ENCODE measurements at places on chromosomes 2 and 18.

DNA sequence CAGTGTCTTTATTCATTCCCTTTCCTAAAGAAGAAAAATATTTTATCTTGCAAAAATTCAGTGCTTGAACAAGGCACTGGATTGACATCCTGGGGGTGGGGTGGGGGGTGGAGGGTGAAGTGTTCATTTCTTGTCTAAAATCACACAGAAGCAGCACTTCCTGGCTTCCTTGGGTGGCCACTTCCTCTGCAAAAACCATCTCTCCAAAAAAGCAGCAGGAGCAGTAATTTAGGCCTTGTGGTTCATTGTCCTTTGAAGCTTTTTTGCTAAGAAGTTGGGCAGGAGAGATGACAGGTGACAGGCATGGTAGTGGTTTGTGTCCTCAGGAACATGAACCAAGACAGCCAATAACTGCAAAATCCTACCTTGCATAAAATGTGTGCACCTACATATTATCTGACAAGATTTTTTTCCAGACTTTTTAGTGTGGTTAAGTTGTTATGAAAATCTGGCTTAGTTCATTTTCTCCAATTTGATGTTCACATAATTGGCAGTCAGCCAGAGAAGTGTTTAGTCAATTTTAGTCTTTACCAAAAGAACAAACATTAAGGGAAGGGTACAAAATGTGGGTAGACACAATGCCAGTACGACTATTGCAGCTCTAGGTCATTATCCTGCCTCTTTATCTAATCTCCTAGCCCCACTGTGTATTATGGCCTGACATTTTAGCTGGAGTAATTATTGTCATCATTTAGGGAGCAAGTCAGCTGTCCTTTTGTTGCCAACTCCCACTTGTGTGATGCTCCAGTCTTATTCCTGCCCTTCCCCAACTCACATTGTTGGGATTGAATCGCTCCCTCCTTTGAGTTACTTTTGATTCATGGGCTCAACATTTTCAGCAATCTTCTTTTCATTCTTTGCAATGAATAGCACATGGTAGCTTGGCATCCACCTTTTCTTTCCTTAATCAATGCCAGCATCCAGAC lies 177.2 kb downstream of the MYO3B start:
- DNase-seq: no peak

DNA sequence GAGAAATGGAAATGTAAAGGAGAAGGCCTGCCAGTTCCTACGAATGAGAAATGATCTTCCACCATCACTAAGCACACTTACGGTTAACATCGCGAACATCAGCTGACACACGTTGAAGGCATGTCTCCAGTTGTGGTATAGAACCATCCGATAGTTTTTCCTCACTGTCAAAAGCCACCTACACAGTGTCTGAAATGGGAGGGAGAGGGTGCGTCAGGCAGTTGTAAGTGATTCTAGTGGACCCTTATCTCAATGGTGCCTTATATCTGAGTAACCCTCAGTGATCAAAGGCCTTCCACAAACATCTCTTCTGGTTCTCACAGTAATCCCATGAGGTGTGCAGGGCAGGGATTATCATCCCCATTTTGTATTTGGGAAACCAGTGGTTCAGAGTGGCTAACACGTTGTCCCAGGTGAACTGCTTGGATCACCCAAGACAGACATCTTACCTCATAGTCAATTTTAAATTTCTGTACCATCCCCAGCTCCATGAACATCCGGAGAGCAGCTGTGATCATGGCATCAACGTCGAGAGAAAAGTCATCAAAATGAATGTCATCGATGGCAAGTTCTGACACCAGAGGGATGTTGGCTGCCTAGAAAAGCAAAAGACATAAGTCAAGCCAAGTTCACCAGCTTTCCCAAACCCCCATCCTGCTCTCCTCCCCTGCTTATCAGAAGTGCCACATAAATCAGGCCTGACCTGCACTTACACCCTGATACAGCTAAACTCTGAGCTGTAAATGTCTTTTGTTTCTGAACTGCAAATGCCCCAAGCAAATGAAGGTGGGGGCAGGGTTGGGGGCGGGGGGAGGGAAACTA lies 335.2 kb downstream of the AGPS start:
- DNase-seq: no peak

DNA sequence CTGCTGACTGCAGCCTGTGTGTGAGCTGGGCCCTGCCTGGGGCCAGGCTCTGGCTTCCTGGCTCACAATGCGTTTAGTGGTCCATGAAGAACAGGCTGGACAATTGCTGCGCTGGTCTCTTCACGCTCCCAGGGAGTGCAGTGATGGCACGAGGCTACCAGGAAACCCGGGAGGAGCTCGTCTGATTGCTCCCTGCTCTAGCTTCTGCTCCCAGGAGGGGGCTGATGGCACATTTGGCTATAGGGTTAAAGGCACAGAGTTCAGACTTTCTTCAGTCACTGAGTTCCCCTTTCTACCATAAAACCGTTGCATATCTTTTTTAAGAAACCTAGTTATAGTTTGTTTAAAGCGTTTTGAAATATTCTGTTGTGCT lies 60.1 kb downstream of the KCNF1 start:
- no peak for DNase-seq

GRCh38 chr18:42181474-42181873 lies 226.4 kb downstream of the PIK3C3 start:
- DNase-seq: no peak

- DNase-seq: no peak
These were observed 37.7 kb downstream of the ZC3H15 start for GRCh38 chr2:186523791-186524190.

GRCh38 chr2:27185331-27186026 lies 26.4 kb upstream of the ATRAID start:
- no peak for DNase-seq

DNA sequence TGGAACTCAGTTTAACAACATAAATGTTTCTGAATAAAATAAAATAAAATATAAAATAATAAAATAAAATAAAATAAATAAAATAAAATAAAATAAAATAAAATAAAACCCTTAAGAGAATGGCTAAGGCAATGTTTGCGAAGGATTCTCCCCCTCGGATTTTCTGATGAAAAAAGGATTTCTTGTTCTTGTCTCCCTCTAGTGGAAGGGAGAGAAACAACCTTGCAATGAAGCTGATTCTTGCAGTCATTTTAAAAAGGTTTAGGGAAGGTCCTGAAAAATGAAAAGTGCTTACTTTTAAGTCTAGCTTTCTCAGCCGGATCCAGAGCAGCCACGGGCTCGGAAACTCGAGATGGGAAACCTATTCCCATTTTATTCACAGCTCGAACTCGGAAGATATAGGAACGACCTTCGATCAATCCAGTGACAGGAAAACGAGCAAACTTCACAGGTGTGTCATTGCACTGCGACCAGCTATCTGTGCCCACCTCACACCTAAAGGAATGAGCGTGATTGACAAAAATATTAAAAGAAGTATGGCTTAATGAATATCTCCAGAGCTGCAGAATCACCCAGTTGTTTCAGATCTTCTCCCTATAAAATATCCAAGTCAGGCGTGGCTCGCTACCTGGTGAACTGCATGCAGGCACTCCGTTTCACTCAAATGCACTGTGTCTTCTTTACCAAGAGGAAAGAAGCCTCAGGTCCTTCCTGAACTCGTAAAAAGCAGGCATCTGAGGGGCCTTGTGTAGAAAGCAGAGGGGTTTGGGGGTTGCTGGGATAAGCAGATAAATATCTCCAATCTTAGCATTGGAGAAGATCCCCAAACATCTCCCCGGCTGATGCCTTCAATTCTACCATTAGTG lies 68.1 kb downstream of the MYOM1 start:
- DNase-seq: no peak

GRCh38 chr2:180890781-180891180 lies 89.6 kb upstream of the UBE2E3 start:
- no peak for DNase-seq

GRCh38 chr2:207224381-207224780 lies 58.6 kb upstream of the KLF7 start:
- DNase-seq: no peak

DNA sequence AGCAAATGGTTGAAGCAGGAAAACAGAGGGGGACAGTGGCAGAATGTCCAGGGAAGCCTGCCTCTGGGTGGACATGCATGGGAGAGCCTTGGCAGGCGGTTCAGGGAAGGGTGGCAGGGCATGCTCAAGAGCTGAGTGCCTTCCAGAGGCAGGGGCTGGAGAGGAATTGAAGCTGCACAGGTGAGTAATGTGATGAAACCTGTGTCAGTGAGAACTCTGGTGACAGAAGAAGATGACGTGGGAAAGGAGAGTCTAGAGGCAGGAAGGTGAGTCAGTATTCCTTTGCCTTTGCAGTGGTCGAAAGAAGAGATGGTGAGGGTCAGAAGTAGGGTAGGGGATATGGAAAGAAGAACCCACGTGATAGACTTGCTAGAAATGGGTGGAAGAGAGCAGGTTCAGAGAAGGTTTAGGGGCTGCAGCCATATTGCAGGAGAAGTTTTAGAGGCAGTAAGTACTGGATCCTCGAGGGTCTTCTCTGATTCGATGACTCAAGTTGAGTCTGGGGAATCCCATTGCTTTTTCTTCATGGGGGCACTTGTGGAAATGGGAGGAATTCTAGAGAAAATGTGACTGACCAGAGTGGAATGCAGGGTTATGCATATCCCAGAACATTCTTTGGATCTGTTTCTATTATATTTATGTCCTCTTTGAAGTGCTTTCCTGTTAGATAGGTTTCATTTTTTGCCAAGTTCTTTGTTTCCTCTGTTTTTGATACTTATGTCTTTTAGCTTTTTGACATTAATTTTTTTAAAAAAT lies 37.4 kb downstream of the TMEM87B start:
- DNase-seq: no peak

- DNase-seq: no peak
These were observed 24.1 kb downstream of the ADNP2 start for GRCh38 chr18:80133124-80133523.

- no peak for DNase-seq
These were observed 44.3 kb downstream of the FN1 start for GRCh38 chr2:215391531-215391930.

GRCh38 chr2:157194097-157194688 lies 63.3 kb upstream of the GALNT5 start:
- no peak for DNase-seq

DNA sequence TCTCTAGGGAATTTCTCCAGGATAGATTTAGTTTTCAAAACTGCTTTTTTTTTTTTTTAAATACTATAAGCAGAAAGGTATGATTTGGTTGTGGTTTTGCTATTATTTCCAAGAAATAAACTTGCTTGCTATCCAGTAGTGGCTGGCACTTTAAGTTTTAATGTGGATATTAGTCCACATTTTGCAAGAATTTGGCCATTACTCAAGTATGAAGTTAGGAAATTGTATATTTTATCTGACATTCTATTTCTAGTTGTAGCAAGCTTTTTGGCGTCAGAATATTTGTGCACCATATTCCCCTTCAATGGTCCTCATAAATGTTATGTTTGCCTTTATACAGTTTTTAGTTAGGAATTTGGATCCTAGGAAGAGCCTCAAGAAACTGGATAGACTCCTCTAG lies 226.3 kb downstream of the ZNF521 start:
- DNase-seq: no peak

DNA sequence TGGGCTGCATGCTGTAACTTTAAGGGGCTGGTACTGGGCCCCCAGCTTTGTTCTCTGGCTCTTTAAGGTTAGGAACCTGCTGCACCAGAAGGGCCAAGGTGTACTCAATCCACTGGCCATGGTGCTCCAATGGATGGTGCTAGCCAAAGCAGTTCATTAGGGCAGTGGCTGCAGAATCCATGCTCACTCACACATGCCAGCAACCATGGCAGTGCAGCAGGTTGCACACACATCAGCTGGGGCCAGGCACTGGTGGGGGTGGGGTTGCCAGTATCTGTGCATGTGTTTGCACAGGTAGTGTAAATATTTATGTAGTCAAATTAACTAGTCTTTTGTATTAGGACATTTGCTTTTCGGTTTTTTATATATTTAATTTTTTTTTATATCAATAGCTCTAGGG lies 228.3 kb upstream of the EPC2 start:
- no peak for DNase-seq
